ENCODE measurements at places on chromosomes 12 and 14.
A peak's percentile ranks its signal among the peaks of the same experiment; 100 is the strongest.

GRCh38 chr14:61963926-61964325 lies 201.7 kb downstream of the SNAPC1 start:
- DNase-seq = no peak

GRCh38 chr12:16228067-16228466 lies 49.4 kb downstream of the SLC15A5 start:
- no peak for DNase-seq

DNA sequence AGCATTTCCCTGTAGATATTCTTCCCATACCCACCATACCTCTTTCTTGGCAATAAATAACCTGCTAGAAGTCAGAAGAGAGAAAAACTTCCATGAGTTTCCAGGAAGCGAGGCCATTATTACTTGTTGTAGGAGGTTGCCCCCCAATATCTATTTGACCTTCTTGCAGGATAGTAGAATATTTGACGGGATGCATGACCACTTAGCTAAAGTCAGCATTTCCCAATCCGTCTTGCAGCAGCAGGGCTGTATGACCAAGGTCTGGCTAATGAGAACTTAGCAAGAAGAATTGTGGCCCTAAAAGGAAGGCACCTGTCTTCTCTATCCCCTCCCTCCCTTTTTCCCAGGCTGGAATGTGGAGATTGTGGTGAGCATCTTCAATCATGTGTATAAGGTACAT lies 51.5 kb downstream of the NINJ2 start:
- DNase-seq = no peak

- no peak for DNase-seq
Measured at GRCh38 chr14:45201905-45202304, 51.1 kb downstream of the MIS18BP1 start.

DNA sequence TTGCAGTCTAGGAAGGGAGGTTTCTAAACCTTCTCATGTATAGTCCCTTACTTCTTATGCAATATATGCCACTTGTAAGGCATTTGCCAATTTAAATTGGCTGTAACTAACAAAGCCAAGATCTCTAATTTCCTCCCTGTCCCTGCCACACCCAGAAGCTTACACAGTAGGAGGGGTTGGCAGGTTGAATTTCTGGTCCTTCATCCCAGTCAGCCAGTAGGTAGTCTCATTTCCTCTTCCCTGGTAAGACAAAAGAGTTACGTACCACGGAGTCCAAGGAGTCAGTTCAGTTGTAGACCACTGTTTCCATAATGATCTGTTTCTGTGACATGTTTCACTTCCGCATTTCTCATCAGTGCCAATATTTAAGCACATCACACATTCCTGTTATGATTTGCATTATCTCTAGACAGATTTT lies 47.0 kb upstream of the PLBD1 start:
- no peak for DNase-seq

- no peak for DNase-seq
Measured at GRCh38 chr14:22047115-22047514, 373.5 kb upstream of the OR4E1 start.

GRCh38 chr14:32896979-32897697 lies 41.5 kb upstream of the NPAS3 start:
- no peak for DNase-seq

- no peak for DNase-seq
Measured at GRCh38 chr12:43912859-43913258, 77.0 kb downstream of the TMEM117 start.

GRCh38 chr14:38410442-38410841 lies 154.5 kb upstream of the CLEC14A start:
- DNase-seq = no peak

- peak; percentile 64 for DNase-seq
Measured at GRCh38 chr12:117968826-117969659, at the start of gene KSR2. TSS of gene KSR2 (minus strand) at chr12:117968990. CDS start at chr12:117968255, 735 bp downstream.

DNA sequence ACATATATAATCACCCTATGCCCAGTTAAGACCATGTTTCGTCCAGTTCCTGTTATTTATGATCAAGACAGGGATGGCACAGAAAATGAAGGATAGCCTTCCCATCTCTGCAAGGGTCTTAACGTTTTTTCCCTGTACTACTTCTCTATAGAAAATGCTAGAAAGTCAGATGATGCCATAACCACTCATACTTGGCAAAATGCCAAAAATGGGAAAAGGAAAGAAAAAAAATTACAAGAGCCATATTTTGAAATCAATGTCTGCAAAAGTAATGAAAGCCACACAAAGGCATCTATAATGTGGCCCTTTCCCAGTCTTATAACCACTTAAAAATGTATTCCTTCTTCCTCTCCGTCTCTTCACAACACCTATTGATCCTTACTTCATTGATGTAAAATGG lies 1.8 kb upstream of the MYL6B start:
- no peak for DNase-seq

- DNase-seq = no peak
Measured at GRCh38 chr14:73710737-73711136, 3.4 kb downstream of the PNMA1 start.

DNA sequence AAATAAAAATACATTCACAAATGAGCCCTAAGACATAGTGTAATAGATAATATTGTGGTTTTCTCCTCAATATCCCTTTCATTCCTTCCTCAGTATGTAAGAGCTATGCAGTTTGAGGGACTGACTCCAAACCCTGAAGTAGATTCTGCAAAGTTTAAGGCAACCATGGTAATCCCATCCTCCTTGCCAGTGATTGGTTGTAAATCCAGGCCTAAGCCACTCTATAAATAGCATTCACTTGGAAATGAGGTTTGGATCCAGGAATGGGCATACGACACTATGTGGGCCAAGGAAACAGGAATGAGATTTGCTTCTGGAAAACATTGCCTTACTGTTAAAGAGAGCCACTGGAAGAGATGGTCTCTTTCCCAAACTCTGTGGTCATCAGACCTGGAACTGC lies 468.7 kb upstream of the SOX5 start:
- no peak for DNase-seq

GRCh38 chr14:49881350-49882001 lies 11.4 kb upstream of the ARF6 start:
- DNase-seq = no peak

DNA sequence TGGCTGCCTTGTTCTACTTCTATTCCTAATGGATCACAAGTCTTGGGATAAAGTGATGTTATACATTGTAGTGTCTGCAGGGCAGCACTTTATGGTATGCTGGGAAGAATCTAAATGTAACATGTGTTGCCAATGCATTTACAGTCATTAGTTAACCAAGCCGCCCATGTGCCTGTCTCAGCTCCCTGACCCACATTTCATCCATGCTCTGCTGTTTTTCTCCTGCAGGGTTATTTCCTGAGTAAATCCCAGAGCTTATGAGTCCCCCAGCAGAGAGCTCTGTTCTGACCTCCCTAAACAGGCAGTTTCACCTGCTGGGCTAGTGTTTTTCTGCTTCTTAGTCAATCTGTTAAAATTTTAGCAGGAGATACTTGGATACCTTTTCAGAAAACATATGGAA lies 4.4 kb upstream of the TMTC2 start:
- DNase-seq = no peak

DNA sequence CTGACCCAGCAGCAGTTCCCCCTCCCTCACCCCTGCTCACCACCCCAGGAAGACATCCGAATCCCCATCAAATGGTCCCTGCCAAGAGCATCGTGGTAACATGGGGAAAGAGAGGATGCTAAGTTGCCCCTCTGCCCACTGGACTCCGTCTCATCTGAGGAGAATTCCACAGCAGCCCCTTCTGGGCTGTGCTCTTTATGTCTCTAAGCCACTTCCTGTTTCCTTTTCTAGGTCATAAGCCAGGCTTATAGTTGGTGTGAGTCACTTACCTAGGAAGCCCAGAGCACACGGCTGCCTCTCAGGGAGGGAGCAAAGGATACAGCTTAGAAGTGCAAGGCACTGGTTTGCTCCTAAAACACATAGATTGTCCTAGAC lies 76.0 kb downstream of the VCPKMT start:
- DNase-seq = no peak

DNA sequence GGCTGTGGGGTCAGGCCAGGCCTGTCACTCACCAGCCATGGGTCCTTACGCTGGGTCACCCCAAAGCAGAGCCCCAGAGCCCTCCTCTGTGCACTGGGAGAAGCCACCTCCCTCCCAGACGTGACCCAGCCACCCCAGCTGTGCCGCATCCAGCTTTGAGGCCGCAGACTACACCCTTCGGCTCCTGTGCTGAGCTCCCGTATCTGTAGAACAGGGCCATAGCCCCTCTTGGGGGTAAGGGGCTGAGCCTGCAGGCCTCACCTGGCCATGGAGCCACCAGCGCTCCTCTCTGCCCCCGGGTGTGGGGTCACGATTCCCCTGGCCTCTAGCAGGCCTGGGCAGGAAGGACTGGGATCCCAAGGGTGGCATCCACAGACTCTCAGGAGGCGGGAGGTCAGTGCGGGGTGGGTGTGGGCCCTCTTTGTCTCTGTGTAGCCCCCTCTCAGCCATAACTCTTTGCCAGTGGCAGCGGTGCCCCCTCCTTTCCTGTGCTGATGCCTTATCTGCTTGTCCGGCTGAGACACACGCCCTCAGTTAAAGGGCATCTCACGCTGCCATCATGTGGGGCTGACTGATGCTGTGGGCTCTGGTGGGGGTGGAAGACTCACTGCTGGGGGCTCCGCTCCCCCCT lies 16.3 kb downstream of the ASPG start:
- DNase-seq = no peak

DNA sequence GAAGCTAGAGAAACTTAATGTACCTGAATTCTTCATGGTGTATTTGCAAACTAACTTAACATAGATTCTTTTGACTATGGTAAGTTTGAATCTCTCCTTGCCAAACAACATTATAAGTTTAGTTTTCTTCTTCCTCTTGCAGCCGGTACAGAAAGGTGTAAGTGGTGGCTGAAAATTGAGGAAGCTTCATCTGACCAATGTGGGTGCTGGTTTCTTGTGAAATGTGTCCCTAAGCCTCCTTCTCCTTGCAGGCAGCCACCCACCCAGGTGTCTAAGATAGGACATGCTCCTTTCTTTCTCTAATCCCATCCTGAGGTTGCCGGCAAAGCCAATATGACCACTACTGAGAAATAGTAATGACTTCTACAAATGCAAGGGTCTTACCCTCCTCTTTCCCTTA lies 20.6 kb downstream of the GSG1 start:
- no peak for DNase-seq

GRCh38 chr14:34404416-34404815 lies 57.6 kb downstream of the SPTSSA start:
- DNase-seq = no peak

- DNase-seq = no peak
Measured at GRCh38 chr14:52063052-52063462, 5.8 kb downstream of the NID2 start.

DNA sequence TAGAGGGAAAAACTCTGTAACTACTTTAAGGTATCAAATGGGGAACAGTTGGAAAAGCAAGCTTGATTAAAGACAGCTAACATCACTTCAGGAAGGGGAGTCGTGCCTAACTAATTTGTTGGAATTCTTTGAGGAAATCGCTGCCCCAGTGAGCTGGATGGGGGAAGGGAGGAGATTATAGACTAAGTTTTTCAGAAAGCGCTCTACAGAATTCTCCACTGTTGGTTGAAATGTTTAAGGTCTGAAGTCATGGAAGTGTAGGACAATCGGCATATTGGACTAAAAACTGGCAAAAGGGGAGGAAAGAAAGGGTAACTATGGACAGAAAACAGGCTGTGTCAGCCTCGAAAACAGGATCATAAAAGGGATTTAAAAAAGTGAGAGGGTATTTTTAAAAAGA lies 229.9 kb upstream of the HMGA2 start:
- no peak for DNase-seq

- no peak for DNase-seq
Measured at GRCh38 chr12:54555670-54556257, 6.4 kb downstream of the PDE1B start.

- no peak for DNase-seq
Measured at GRCh38 chr12:29528161-29528560, 30.7 kb upstream of the OVCH1 start.

DNA sequence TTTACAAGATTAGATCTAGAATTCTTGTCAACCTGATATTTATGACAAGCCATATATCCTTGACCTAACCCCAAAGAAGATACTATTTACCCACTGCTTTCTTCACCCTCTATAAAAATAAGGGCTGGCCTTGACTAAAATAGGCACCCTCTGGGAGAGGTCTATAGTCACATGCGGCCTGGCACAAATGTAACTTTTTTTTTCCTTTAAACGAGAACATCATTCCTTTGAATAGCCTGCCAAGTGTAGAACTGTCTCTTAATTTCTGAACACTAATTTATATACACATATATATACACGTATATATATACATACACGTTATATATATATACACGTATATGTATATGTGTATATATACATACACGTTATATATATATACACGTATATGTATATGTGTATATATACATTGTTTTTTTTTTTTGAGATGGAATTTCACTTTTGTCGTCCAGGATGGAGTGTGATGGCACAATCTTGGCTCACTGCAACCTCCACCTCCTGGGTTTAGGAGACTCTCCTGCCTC lies 18.6 kb downstream of the PPTC7 start:
- DNase-seq = no peak

GRCh38 chr12:92696216-92696615 lies 6.6 kb upstream of the PLEKHG7 start:
- DNase-seq = no peak

- DNase-seq = no peak
Measured at GRCh38 chr12:89707703-89708564, 704 bp downstream of the ATP2B1 start.

- no peak for DNase-seq
Measured at GRCh38 chr12:64061868-64062375, 160.2 kb downstream of the KICS2 start.

DNA sequence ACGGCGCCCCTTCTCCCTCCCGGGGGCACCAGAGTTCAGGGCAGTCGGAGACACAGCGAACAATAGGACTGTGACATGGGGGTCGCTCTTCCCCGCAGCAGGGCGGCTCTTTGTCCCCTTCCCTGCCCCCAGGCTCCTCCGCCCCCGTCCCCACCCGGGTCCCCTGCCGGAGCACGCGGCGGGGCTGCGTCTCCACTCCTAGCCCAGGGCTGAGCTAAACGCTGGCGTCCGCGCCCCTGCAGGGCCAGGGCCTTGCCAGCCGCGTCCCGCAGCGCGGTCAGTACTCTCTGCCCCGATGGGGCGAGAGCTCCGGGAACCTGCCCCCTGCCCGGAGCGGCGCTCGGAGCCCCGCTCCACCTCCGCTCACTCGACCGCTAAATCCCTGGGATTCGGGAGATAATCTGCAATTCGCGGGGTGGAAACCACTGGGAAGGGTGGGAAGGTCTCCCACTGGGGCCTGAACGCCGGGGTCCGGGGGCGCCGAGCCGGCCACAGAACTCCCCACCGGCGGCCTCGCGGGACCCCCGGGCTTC lies 825 bp upstream of the CCDC85C start:
- DNase-seq = no peak

GRCh38 chr12:120677765-120678473 lies 9.0 kb upstream of the MLEC start:
- DNase-seq = no peak

- no peak for DNase-seq
Measured at GRCh38 chr14:22131749-22132476, 457.1 kb downstream of the DAD1 start.

- no peak for DNase-seq
Measured at GRCh38 chr14:75604979-75605851, 26.8 kb downstream of the FLVCR2 start.

GRCh38 chr12:66129934-66130266 lies 650 bp downstream of the LLPH start:
- no peak for DNase-seq

All from LNCaP clone FGC (cell line).